ENCODE measurements at places on chromosomes 13 and 19.

DNA sequence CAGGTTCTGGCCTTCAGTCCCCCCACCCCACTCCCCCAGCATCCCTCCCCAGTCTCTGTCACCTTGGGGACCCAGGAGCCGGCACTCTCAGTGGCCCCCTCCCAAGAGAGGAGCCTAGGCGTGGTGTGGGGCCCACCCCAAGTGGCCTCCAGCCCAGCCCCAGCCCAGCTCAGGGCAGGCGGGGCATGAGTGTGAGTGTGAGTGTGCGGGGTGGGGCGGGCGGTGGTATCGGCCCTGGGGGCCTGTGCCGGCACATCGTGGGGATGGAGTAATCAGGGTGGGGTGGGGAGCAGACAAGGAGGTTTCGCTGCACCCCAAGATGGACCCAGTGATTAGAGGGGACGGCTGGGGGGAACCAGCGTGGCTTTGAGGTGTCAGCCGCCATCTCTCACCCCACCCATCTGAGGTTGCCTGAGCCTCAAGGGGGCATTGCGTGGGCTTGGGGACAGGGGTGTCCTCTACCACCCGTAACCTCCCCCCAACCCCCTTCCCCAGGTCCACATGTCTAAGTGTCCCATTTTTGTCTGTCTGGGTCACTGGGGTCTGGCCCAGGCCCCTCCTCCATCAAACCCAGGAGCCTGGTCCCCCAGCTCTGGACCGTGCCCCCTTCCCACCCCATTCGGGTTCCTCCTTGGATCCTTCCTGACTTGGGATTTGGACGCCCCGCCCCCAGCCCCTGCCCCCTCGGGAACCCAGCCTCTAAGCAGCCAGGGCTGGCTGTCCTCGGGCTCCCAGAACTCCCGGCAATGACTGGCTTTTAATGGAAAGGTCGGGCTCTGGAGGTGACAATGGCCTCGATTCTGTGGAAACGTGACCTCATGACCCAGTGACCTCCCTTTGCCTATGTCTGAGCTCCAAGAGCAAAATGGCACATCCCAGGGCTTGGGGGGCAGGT, 6.9 kb upstream of the SULT2B1 start:
- DNase-seq, result no peak

DNA sequence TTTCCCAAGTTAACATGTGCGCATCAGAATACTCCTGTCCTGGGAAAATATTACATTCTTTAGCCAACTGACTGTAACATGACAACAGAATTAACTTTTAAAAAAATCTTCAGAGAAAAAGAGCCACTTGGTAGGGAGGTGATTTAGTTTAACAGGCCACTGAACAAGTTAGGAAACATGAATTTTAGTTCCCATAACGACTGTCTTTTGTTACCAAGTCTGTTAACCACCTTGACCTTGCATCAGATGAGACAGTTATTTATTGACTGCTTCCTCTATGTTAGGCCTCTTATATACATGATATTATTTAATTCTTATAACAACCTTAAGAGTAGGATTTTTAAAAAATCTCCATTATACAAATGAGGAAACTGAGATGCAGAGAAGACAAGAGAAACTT, 268.6 kb downstream of the NDFIP2 start:
- no peak for DNase-seq

DNA sequence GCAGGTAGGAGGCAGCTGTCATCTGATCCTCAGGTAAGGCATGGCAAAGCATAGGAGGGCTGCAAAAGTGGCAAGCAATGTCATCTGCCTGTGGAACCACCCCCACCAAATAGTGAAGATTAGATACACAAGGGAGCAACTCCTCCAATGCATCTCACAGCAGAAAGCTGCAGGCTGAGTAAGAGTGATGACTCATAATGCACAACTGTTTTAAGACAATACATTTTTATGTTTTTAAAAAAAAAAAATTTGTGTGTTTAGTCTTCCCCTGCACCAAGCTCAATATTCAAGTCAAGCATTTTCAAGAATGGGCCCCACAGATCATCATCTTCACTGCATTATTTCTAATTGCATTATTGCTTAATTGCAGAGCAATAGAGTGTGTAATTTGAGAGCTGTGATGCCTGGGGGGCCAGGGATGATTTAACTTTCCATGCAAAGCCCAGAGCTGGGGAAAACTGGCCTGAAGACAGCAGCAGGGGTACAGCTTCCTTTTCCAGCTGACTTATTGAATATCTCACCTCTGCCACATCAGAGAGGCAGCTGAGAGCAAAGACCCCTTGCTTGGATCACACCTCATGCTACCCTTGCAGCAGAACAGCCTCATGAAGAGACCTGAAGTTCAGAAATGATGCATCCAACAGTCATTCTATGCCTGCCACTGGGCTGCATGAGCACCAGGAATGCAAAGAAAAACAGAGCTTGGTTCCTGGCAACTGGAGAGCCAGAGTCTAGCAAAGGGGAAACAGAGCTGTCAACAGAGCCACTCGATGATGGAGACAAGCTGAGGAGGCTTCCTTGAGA, 22.7 kb upstream of the POP4 start:
- no peak for DNase-seq

GRCh38 chr13:30256713-30257467, 50.5 kb downstream of the KATNAL1 start:
- no peak for DNase-seq

- DNase-seq, result no peak
Observed at GRCh38 chr19:45200568-45200967, 22.0 kb downstream of the BLOC1S3 start.

DNA sequence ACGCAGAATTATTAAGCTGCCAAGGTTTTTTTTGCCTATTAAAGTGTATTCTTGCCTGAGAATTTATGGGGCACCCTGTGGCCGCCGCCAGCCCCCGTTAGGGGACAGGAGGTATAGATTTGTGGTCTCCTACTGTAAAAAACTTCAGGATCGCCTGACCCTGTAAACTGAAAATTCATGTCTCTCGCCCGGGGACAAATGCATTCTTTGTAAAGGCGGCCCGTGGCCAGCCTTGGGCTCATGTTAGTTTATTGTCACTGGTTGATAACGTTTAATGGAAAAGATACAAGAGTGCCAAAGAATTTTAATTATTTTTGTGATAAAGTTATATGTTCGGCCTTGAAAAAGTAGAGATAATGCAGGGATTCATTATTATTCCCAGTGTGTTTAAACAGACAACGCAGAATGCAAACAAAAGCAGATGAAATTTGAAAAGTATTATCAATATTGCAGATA, 141.7 kb downstream of the URI1 start:
- no peak for DNase-seq

- no peak for DNase-seq
Observed at GRCh38 chr13:113777311-113778260, 18.6 kb downstream of the TMEM255B start.

GRCh38 chr13:35957996-35958395, 173.2 kb downstream of the DCLK1 start:
- DNase-seq, result no peak

DNA sequence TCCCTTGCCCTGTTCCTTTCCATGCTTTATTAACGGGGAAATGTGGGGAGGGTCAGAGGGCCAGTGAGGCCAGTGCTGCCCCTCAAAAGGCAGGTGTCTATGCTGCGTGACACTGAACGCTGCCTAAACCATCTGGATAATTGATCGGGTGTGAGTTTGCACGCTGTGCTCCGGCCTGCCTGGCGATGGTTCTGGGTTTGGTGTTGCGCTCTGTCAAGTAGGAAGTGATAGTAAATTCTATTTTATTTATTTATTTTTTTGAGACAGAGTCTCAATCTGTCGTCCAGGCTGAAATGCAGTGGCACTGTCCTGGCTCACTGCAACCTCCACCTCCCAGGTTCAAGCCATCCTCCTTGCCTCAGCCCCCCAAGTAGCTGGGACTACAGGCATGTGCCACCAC, 86.5 kb downstream of the ATP11A start:
- DNase-seq, result no peak

- no peak for DNase-seq
Observed at GRCh38 chr13:45700971-45701900, 884 bp upstream of the CBY2 start.

GRCh38 chr19:4456843-4457653, 546 bp downstream of the UBXN6 start:
- DNase-seq, result no peak

DNA sequence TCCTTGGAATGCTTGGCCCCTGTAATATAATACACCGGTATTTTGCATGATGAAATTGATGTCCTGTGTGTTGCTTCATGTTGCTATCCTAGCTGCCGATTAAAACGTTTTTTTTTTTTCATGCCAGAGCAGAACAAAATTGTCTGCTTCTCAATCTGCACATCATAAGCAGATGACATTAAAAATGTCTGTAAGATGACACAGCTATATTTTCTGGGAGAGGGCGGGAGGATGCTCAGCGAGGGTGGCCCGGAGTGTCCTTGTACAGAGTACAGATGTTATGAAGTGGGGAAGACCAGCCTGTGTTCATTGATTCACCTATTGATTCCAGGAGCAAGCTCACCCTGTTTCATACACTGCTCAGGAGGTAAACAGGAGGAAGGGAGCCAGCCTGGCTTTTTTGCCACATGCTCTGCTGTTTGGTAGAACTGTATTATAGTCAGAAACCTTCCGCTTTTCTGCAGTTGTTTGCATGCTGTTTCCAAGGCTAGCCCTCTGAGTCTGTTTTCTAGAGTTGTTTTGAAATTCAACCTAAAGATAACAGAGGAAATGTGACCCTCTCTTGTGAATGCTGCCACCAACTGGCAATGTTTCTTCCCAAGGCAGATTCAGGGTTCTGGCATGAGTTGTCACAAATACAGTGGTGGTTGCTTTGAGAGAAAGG, 4.7 kb upstream of the IRS2 start:
- no peak for DNase-seq

GRCh38 chr13:112720814-112721197, 31.0 kb downstream of the ATP11A start:
- no peak for DNase-seq

DNA sequence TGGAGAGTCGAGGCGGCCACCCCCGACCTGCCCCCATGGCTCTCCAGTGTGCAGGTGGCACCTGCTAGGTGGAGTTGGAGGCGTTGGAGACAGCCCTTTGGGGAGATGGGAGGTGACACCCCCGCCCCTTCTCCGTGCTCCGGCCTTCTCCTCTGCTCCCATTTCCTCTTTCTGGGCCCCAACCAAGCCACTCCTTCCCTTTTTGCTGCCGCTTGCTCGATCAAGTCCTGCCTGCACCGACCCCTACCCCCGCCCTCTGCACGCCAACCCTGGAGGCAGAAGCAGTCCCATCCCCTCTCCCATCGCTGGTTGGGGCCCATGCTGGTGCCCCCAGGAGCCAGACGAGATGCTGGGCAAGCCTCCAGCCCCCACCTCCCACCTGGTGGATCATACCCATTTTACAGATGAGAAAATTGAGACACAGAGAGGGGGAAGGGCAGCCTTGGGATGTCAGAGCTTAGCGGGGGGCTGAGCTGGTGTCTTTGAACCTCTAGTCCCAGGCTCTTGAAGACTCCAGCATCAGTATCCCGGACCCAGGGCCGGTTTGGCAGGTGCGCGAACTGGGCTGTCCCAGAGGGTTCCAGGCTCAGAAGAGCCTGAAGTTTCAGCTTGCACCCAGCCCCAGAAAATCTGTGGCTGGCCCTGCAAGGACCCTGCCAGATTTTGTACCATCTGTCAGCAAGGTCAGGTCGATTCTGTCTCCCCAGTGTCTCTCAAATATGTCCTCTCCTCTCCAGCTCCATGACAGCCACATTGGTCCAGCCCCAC, 10.3 kb downstream of the GNA15 start:
- DNase-seq, result no peak

DNA sequence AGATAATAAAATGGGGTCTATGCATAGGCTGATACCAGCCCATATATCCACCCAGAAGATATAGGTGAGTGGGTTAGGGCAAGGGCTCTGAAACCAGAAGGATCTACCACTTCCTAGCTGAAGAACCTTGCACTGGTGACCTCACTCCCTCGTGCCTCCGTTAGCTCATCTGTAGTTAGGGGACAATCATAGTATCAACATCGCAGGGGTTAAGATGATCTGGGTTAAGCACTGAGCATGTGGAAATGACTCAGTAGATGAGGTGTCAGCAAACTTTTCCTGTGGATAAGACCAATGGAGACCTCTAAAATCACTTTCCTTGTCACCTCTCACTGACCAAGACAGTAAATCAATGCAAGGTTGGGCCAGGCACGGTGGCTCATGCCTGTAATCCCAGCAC, 30.5 kb downstream of the TNFSF14 start:
- DNase-seq, result no peak

DNA sequence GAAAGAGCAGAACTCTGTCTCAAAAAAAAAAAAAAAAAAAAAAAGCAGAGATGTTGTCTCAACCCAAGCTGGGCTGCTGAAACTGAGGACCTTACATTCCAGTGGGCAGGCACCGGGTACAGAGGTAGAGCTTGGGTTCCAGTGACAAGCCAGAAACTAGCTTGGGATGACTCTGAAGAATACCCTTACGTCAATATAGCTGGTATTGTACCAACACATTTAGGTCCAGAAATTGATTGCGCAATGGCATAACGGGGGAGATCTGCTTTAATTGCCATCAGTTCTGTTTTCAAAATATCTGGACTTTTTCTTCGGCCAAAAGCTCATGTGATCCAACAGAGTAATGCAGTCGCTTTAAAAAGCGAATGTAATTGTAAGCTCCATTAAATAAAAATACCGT, 103.1 kb upstream of the UBL3 start:
- DNase-seq, result no peak

GRCh38 chr19:16470541-16470910, 1.2 kb downstream of the EPS15L1 start:
- no peak for DNase-seq

GRCh38 chr19:38649305-38650171, 2.1 kb downstream of the ACTN4 start:
- no peak for DNase-seq

- DNase-seq, result no peak
Observed at GRCh38 chr13:74068471-74068870, 65.7 kb downstream of the KLF12 start.

- no peak for DNase-seq
Observed at GRCh38 chr13:44573790-44574465, 2.2 kb downstream of the TSC22D1 start.

- no peak for DNase-seq
Observed at GRCh38 chr13:21124852-21125251, 51.5 kb downstream of the SKA3 start.

GRCh38 chr13:111658145-111659100, 338.0 kb downstream of the TEX29 start:
- DNase-seq, result no peak

DNA sequence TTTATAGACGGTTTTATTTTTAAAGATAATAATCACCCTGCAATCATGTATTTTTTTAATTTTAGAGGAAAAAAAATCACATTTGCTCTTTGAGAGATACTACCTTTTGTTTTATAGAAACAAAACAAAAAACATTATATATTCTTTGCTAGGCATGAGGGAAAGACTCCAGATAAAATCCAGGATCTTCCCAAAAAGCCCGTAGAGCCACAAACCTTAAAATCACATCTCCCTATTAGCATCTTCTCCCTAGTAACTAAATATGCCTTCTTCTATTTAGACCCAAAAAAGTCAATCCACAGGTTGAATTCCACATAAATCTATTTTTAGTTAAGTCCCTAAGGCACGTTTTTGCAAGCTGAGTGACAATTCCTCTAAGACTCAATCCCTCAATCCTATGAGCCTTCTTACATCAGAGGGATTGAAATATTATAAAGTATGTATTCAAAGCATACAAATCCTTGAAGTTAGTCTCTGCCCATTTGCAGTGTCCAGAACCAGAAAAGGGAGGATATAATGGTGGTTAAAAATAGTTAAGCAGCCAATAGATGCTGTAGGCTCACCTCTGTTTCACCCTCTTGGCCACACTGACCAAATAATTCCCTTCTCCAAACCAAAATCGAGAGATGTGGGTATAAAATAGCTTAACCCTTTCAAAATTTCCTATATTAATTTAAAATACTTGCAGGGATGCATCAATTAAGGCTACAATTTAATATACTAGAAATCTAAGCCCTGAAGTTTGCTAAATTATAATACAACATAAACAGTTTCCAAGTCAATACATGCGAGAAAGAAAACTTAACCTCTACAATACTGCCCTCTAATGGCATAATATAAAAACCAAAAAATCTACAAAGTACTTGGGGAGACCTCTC, 64.0 kb downstream of the SERP2 start:
- no peak for DNase-seq

Measured in activated T-cell treated with anti-CD3 and anti-CD28 coated beads for 48 hours (primary cell).